Stimulated activated CD8-positive, alpha-beta memory T cell treated with anti-CD3 and anti-CD28 coated beads, Interleukin-4, amount 100 ng/mL, for 1 hour (primary cell): ENCODE measurements at places on chromosomes 6 and 20.

GRCh38 chr6:84798257-84798656 lies 33.9 kb upstream of the TBX18 start:
- DNase-seq: no peak

- no peak for DNase-seq
Observed at GRCh38 chr6:53216301-53216700, 67.7 kb upstream of the GCM1 start.

GRCh38 chr6:125871365-125871764 lies 80.6 kb downstream of the NCOA7 start:
- DNase-seq: no peak

DNA sequence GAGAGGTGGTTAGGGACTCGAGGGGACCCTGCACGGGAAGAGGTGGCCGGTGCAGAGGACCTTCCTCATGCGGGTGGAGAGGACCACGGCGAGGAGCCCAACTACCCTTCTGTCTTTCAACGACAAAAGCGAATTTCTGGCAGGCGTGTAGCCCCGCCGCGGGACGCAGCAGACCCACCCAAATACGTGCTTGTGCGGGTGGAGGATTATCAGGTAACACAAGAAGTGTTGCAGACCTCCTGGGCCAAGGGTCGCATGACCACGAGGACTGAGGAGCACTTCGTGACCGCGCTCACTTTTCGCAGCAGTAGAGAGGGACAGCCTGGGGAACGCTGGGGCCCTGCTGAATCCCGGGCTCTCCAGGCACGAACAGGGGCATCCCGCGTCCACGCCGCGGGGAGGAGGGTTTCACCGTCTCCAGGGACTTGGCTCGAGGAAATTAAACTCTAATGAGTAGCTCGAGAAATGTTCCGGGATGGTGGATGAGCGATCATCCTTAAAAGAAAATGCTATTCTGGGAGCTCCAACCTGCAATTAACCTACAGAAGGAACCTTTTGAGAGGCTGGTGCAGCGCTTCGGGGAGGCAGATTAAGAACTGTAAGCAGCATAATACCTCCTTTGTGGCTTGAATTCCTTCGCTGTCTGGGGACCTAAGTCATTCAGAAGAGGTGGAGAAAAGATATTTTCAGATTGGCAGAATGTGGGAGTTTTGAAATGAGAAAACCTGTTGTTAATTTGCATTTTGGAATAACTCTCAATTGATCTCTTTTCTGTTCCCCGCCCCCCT lies 804 bp downstream of the C6orf141 start:
- no peak for DNase-seq

DNA sequence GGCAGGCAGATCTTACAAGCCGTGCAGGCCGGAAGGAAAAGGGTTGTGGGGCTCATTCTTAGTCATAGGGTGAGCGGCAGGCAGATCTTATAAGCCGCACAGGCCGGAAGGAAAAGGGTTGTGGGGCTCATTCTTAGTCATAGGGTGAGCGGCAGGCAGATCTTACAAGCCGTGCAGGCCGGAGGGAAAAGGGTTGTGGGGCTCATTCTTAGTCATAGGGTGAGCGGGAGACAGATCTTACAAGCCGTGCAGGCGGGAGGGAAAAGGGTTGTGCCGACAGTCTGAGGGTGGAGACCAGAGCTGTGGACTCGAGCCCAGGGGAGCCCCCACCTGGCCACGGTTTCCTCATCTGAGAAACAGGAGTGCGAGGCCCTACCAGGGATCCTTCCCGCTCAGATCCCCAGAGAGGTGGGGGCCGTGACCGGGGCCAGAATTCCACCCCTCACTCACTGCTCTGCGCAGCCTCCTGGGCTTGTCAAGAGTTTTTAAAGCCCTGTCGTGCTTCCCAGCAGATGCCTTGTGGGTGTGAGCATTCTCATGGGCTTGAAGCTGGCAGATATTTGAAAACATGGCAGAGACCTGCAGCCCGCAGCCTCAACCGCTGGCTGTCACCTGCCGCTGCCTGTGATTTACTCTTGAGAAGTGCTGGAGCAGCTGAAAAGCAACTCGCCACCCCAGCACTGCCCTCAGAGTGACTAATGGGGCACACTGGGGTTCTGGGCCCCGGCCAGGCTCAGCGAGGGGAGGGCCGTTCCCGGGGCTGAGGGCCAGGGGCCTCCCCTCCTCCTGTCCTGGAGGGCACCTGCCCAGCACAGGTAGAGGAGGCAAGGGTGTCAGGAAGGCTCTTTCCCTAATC lies 31.9 kb downstream of the NTSR1 start:
- peak; percentile 42 for DNase-seq

DNA sequence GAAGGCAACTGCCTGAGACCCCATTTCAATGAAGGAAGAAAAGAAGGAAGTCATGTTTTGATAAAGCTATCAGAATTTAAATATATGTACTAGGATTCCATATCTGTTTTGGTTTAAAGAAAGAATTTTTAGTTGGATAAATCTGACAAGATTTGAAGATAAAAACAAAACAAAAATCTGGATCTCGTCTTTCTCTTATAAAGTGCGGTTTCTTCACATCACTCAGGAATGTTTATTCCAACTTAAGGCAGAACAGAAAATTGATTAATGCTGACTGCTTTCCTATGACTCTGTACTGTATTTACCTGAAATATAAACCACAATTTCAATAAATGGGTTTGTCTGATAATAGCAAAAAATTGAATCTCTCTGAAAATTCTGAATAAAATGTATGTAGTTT lies 439.7 kb downstream of the RFPL4B start:
- no peak for DNase-seq

- DNase-seq: no peak
Observed at GRCh38 chr20:44223721-44224120, 13.2 kb upstream of the OSER1 start.

DNA sequence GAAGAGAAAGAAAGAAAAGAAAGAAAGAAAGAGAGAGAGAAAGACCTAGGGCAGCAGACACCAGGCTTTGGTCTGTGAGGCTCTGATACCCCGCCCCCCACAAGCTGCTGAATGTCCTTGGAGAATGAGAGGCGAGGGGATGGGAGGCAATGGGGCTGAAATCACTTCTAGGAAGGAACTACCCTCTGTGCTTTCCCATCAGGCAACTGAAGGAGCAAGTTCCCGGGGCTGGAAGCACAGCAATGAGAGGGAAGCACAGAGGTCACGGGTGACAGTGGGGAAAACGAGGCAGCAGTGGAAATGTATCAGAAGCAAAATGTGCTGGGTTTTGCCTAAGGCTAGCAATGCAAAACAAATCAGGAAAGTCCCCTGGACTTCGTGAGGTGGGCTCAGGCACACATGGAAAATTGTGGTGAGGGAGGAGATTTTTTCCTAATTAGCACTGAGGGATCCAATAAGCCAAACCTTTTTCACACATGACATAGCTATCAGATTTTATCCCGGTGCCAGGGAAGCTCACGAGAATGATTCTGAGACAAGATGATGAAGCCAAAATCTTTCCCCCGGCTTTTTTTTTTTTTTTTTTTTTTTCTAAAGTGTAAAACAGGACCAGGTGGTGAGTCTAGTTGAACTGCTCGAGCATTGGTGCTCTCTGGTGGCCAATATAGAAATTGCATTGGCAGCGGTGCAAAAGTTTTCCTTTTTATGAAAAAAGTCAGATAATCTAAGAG lies 16.8 kb upstream of the ARFGEF2 start:
- DNase-seq: peak; percentile 50

- no peak for DNase-seq
Observed at GRCh38 chr20:12159261-12159660, 241.6 kb downstream of the BTBD3 start.

- no peak for DNase-seq
Observed at GRCh38 chr20:38298768-38299288, 5.1 kb upstream of the BPI start.

- DNase-seq: no peak
Observed at GRCh38 chr6:3454273-3455010, 2.4 kb downstream of the SLC22A23 start.

DNA sequence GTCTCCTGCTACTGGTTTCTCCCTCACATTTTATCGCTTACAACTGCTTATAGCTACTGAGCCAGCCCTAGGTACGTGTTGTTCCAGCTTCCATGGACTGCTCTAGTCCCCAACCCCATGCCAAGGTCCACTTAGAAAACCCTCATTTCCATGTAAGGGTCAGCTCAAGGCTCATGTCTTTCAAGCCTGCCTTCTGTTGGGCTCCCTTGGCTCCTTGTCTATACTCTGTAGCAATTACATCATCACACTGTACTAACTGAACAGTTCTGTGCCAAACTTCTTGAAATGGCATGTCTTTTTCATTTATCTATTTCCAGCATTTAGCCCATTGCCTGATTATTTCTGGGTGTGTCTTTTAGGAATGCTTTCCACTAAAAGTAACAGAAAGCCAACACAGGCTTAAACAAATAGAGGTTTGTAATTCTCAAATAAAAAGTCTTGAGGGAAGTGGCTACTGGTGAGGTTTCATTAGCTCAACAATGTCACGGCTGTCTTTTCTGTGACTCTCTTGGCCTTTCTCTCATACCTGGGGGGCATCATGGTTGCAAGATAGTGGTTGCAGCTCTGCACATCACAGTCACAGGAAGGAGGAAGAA lies 317.6 kb downstream of the TPBG start:
- DNase-seq: no peak

GRCh38 chr6:13473768-13474165 lies 13.6 kb downstream of the GFOD1 start:
- DNase-seq: no peak

DNA sequence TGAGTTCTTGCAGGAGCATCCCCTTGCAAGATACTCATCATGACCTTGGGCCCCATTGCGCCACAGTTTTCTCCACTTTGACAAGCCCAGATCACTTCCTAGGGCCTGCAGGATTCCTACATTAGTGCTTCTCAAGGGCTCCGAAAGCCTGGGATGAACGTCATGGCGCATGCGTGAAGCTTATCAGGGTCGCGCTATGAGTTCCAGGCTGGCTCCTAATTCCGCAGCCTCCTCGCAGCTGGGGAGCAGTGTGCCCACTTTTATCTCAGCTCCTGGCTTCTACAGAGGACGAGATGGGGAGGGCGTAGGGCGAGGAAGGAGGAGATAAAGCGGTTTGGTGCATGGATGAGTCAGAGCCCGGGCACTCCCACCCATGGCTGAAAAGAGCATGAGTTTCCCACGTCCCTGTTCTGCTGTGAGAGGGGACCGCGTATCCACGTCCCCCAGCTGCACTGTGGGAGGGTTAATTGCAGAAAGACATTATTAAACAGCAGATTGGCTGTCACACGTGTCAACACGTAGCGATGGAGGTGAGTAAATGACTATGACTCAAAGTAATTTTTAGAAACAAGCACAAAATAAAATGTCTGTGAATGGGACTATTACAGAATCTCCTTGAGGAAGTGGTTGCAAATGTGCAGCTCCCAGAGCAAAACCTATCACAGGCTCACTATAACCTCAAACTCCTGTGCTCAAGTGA lies 72.9 kb upstream of the DSP start:
- DNase-seq: no peak

DNA sequence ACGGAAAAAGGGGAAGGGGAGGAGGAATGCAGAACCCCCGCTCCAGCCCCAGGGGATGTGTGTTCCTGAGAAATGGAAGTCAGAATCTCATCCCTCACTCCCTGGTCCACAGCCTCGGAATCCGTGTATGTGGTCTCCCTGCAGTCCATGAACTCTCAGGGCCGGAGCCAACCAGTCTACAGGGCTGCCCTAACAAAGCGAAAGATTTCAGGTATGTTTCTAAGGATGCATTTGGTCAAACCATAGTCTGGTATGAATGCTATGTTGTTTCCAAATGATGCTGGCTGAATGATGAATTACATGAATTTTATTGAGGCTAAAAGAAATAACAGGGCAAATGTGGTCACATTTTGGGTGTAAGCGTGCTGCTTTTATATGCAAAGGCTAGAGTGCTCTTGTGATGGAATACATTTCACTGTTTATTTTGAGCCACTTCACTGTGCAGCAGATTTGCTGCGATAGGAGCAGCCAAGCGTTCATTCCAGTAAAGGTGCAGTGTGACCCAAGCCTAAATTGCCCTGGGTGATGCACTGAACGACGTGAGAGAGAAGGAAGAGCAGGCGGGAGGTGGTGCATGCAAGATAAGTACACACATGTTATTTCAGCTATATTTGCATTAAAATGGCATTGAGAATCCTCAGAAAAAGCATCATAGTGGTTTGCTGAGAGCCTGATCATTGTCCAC lies 52.4 kb downstream of the FNDC1 start:
- no peak for DNase-seq

DNA sequence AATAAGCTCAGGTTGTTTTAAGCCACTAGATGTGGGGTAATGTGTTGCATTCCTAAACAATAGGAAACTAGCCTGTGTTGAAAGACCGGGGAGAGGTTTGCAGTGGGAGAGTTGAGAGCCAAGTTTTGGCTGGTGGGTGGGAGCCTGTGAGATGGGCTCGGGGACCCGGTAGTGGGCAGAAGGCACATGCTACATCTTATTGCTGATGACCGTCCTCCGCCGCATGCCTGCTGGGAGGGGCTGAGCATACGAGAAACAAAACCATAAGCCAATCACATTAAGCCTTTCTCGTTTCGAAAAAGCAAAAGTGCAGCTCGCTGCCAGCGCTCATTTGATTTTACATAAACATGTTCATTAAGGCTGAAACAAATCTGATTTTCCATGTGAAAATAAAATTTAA lies 57.4 kb upstream of the MPC1 start:
- DNase-seq: no peak

GRCh38 chr6:77609106-77609505 lies 43.7 kb upstream of the MEI4 start:
- no peak for DNase-seq

DNA sequence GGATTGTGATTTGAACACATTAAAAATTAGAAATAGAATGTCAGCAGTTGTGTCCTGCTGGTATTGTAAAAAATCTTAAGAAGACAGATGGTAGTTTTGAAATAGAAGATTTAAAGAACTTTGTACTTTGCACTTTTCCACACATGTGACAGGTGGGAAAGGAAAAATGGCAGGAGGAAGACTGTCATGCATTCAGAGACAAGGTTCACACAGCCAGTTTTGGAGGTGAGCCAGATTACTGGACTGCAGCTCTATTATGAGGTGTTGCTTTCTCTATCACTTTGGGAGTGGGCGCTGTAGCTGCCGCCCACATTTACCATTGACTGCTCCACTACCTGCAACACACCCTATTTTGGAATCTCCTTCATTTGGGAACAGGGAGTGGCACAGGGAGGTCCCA lies 12.1 kb upstream of the NDUFAF4 start:
- DNase-seq: no peak

DNA sequence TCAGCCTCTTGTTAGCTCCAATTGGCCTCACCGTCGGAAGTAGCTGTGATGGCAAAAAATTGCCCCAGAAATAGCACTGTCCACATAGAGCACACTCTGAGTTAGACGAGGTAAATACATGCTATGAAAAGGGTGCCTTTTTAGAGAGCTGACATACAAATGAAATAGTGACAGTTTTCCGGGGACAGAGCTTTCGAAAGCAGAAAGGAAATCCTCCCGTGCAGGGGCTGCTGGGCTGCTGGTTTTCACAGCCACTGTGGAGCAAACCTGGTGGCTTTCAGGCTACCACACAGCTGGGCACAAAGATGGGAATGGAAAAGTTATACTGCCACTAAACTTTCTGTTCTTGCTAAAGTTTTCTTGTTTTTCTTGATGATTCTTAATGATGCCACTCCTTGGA lies 8.3 kb downstream of the SLPI start:
- DNase-seq: no peak

DNA sequence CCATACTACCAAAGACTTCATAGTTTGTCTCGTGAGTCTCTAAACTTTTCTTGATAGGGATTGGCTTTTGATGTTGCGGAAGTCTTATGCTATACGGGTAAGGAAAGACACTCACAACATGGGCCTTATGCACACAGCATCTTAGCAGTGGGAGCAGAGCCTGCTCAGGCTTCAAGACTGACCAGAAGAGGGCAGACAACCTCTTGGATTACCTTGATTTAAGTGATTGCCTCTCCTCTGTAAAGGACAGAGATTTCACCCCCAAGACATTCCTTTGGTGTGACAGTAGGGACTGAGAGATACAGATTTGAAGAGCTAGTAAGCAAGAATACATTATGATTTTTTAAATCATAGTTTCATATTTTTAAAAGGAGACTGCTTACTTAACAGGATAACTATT lies 71.0 kb upstream of the SAMD3 start:
- no peak for DNase-seq
